ENCODE measurements at places on chromosomes 13 and 19.

GRCh38 chr19:37763488-37763887 is 15.9 kb downstream of the ZNF573 start:
- no peak for DNase-seq

- DNase-seq = peak; percentile 28
Observed at GRCh38 chr13:40096357-40096901, 441.0 kb downstream of the COG6 start.

- no peak for DNase-seq
Observed at GRCh38 chr19:6014551-6015135, 36.7 kb upstream of the RANBP3 start.

DNA sequence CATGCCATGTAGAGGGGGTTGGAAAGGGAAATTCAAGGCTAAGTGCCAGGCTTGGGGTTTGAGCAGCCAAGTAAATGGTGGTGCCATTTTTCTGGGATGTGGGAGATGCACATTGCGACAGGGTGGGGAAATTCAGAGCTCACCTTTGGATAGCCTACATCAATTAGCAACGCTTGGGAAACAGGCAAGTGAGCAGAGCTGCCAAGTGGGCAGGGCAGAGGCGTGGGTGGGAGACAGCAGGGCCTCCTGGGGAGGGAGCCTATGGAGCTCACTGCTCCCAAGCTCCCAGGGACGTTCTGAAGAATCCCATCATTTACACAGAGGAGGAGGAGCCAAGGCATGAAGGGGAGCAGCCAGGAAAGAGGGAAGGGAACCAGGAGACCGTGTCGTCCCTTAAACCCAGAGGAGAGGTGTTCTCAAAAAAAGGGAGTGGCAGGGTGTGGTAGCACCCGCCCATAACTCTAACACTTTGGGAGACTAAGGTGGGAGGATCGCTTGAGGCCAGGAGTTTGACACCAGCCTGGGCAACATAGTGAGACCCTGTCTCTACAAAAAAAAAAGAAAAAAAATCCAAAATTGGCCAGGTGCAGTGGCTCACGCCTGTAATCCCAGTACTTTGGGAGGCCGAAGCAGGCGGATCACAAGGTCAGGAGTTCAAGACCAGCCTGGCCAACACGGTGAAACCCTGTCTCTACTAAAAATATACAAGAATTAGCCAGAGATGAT is 11.5 kb upstream of the CCNE1 start:
- DNase-seq = no peak

GRCh38 chr19:32053376-32053775 is 292.0 kb upstream of the ZNF507 start:
- no peak for DNase-seq

- DNase-seq = no peak
Observed at GRCh38 chr13:110108348-110109139, 198.4 kb downstream of the COL4A1 start.

GRCh38 chr19:34017601-34018000 is 154.7 kb upstream of the LSM14A start:
- DNase-seq = no peak

- peak; percentile 35 for DNase-seq
Observed at GRCh38 chr13:110412132-110412914, 105.2 kb downstream of the COL4A2 start.

GRCh38 chr13:35392768-35393167 is 83.7 kb downstream of the MAB21L1 start:
- no peak for DNase-seq

DNA sequence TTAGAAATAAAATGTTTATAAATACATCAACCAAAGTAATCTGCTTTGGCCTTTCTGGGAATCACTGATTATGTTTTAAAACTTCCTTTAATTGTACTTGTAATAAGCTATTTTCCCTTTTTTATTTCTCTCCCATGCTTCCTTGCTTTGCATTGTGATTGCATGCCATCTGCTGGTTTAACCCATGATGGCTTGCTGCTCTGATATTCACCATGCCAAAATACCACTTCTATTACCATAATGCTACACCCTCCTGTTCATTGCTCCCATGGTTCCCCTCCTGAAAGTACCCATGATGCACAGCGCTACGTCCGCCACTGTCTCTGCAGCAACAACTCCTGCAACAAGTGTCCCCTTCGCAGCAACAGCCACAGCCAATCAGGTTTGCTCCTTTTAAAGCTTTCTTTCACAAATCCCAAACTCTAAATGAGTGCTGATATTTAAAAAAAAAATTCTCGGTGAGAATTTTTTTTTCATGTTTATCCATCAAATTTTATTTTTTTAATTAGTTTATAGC is 67.7 kb upstream of the RAP2A start:
- no peak for DNase-seq

GRCh38 chr19:12828494-12828893 is 5.9 kb downstream of the RTBDN start:
- DNase-seq = no peak

DNA sequence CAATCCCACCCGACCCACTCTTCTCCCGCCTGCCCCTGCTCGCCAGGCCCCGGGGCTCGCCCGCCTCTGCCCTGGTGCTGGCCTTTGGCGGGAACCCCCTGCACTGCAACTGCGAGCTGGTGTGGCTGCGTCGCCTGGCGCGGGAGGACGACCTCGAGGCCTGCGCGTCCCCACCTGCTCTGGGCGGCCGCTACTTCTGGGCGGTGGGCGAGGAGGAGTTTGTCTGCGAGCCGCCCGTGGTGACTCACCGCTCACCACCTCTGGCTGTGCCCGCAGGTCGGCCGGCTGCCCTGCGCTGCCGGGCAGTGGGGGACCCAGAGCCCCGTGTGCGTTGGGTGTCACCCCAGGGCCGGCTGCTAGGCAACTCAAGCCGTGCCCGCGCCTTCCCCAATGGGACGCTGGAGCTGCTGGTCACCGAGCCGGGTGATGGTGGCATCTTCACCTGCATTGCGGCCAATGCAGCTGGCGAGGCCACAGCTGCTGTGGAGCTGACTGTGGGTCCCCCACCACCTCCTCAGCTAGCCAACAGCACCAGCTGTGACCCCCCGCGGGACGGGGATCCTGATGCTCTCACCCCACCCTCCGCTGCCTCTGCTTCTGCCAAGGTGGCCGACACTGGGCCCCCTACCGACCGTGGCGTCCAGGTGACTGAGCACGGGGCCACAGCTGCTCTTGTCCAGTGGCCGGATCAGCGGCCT is 4.1 kb downstream of the LRFN3 start:
- no peak for DNase-seq

- no peak for DNase-seq
Observed at GRCh38 chr13:44273216-44273615, 100.4 kb upstream of the SERP2 start.

- no peak for DNase-seq
Observed at GRCh38 chr19:44924243-44924725, 9.9 kb downstream of the APOC1 start.

DNA sequence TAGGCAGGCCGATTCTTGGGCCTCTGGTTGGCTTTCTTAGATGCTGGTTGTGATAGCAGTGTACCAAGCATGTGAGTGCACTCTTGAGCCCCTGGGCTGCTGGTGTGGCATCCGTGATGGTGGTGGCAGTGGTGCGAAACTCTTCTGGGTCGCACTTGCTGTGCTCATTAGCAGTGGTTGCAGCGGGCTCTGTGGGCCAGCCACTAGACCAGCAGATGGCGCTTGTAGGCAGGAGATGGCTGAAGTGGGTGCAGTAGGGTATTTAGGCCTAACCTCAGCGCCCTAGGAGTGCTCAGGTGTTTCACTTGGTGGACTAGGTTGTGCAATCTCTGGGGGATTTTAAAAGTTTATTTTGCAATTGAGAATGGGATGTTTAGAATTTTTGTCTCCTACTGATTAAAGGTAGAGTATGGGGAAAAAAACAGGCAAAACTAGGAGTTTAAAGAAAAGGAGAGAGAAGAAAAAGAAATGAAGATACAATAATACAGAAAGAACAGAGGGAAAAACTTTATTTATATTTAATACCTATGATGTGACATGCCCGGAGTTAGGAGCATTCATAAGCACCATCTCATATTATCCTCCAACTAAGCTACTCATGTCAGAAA is 4.3 kb upstream of the ZNF17 start:
- DNase-seq = peak; percentile 70

Measured in CD4-positive, alpha-beta T cell treated with Interleukin-15 for 4 hours (primary cell).